ENCODE measurements at places on chromosomes 7 and 10.

- DNase-seq = no peak
These were observed 52.1 kb downstream of the PDK4 start for GRCh38 chr7:95544171-95544570.

- no peak for DNase-seq
These were observed 10.5 kb downstream of the TRIM24 start for GRCh38 chr7:138470391-138471157.

GRCh38 chr10:15137636-15138035, 30.9 kb downstream of the NMT2 start:
- no peak for DNase-seq

DNA sequence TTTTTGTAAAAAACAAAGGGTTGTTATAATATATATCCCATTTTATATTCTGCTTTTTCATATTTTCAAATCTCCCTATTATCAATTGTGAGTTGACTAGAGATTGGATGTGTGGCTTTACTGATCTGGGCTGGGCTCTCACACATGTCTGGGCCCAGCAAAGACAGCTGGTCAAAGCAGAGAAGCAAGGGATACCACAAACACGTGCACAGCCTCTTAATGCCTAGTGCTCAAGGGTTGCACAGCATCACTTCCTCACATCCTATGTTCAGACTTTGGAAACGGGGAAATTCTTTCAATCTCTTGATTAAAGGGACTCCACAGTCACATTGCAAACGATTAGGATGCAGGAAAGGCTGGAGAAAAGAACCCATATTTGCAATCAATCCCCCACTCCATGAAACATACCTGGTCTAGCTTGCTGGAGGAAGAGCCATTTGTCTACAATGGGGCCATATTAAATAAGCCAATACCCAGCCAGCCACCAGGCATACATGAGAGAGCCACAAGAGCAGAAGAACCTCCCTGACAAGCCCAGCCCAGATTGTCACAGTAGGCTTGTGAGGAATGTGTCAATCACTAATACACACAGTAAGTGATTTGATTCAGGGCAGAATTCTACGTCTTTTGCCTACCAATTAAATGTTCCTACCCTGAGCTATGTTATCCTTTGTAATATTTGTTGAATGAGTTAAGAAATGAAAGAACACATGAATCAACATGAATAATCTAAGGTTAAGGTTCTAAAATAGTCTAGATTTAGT, 431.2 kb downstream of the TNS3 start:
- DNase-seq = no peak

DNA sequence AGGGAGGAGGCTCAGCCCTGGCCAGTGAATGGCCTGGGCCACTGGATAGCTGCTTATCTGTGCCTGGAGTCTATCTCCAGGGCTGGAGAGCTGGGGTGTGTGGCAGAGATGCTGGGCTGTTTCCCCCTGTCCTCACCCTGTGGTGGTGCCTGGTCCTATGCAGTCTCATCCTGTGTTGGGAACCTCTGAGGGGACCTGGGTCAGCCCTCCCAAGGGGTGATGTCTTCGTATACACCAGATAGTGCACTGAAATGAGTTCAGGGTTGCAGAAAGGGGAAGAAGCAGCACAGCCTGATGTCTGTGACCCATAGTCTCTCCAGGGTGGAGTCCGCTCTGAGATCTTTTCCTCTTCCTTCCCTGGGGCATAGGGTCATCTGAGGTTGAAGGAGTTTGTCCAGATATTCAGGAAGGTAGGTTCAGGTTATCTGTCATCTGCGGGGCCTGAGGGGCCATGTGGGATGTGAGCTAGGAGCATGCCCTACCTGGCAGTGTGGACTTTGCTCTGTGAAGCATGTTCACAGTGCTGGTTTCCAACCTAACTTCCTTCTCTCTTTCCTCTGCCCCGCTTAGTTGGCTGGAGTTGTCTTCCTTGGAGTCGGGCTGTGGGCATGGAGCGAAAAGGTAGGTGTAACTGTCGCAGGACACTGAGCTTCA, 33.4 kb upstream of the SH2D4B start:
- DNase-seq = no peak

DNA sequence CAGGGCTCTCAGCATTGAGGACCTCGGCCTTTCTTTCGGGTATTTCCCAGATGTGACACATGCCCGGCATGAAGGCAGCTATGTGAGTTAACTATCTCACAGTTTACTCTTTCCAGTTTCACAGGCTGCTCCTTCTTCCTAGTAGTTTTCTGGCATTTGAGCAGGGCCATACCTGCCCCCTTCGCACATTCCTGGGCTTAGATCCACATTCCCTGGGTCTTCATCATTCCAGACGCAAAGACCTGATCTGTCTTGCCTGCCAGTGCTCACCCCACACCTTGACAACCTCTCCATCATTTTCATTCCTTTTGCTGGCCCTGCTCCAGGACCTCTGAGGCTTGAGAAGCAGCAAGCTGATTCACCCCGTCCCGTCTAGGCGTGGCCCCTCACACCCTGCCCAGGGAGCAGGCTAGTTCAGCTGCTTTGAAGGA, 227.5 kb downstream of the WDR11 start:
- DNase-seq = peak; percentile 82

DNA sequence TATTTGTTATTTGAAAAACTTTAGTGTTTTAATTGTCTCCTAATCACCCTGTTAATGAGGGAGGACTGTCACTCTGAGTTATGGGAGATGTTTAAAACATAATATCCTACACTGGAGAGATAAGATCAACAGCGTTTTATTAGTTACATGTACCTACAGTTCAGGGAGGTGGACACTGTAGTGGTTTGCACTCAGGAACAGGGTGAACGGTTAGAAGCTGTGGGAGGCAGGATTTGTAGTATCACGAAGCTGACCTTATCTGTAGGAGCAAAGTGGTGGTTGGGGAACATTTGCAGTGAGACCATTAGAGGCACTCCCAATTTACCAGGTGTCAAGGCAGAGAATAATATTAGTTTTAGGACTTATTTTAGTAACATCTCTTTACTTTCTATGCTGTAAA, 193.3 kb upstream of the KCND2 start:
- no peak for DNase-seq

DNA sequence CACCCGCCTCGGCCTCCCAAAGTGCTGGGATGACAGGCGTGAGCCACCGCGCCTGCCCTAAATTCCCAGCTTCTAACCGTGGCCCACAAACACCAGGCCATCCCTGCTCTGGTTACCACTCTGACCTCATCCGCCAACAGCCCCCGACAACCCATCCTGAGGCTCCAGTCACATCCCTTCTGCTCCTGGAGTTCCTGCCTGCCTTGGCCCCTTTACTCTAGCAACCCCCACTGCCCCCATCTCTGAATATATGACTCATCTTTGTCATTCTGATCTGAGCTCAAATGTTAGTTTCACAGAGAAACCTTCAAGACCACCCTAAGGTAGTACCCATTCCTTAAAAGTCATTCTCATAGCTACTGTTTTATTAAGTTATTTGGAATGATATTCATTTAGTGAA, 26.6 kb downstream of the RHEB start:
- DNase-seq = no peak

DNA sequence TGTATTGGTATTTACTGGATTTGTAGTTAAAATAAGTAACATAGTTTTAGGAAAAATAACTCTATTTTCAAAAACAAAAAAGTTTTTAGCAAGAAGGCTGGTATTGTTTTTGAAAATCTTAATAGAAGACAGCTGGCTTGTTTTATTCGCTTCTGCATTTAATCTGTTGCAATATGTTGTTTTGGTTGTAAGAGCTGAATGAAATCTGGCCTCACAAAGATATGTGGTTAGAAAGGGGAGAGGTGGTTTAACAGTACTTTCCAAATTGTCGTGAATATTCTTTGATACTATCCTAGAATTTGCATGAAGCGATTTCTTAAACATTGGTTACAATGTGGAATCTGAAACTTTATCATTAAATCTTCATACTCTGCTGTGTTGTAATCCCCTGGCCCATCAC, 355.9 kb upstream of the FZD8 start:
- DNase-seq = no peak

GRCh38 chr10:58384999-58385783, at the start of gene TFAM:
Gene TFAM (plus strand): TSS chr10:58385410. CDS start chr10:58385548, 138 bp downstream.
- peak; percentile 86 for DNase-seq

GRCh38 chr10:86367152-86367951, 757 bp upstream of the GRID1 start:
- no peak for DNase-seq

GRCh38 chr10:77887631-77888355, 38.8 kb downstream of the DLG5 start:
- no peak for DNase-seq

DNA sequence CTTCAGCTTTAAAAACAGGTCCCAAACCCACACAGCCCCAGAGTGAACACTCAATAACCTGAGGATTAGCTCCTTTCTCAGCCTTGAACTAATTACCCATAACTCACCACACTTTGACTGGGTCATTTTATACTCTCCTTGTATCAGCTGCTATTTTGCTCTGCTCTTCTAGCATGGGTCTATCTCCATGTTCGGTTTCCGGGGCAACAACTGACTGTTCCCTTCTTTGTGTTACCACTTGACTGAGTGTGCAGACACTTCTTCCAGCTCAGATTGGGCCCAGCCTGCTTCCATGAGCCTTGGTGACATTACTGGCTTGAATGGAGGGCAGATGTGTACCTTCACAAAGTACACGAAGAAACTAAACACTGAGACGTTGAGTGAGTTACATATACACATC, 31.5 kb upstream of the PRPS1L1 start:
- no peak for DNase-seq

DNA sequence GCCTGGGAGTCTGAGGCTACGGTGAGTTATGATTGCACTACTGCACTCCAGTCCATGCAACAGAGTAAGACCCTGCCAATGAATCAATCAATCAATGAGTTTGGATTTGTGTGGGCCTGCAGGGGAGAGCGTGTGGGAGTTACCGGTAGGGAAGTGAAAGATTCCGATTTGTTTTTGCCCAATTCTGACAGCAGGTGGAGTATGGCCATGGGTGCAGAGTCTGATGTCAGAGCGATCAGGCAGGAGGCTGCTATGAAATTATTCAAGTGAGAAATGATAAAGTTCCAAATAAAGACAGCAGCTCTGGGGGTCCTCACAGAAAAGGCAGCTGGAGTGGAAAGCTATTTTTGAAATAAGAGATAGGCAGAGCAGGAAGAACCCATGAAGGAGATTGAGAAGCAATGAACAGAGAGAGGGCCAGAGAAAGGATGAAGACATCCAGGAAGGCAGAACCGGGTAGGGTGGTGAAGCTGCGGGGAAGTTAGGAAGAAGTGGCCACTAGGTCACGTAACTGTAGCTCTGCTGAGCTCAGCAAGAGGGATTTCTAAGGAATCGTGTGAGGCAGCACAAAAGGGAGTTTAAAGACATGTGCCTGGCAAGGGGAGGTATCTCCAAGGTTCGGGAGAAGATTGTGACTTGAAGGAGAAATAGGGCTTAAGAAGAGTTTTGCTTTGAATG, 93.7 kb upstream of the NMT2 start:
- DNase-seq = no peak

- no peak for DNase-seq
These were observed 4.3 kb upstream of the MUC17 start for GRCh38 chr7:101015626-101016025.

DNA sequence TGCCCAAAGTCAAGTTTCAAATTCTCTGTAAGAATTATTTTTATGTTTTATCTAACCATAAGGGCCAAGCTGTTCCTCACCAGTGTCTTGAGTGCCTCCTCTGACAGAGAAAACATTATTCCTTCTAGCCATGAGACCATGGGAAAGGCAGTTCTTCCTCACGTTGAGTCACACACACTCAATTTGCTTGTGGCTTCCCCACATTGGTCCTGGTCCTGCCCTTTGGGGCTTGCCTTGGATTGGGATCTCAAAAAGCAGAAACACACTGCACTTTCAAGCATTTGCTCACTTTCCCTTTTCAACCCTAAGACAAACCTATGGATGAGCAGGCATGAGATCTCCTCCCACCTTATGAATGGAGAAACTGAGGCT, 248.3 kb upstream of the IGFBP3 start:
- no peak for DNase-seq

DNA sequence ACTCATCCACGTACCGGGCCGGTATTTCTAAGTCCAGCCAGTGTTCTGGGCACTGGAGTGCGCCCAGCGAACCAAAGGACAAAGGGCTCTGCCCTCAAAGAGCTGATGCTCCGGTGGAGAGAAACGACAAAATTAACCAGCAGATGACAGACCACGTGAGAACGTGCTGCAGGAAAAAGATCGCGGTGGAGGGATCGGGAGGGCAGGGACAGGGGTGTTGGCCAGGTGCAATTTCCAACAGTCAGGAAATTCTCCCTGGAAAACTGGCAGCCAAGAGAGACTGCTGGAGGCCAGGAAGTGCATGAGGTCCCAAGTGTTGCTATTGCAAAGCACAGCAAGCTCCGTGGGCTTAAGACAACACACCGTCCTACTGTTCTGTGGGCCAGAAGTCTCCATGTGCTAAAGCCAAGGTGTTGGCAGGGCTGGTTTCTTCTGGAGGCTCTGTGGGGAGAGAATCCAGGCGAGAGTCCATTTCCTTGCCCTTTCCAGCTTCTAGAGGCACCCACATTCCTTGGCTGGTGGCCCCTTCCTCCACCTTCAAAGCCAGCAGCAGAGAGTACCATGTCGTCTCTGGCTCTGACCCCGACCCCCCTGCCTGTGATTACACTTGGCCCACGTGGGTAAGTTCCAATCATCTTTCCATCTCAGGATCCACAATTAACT, 21.3 kb upstream of the AMZ1 start:
- no peak for DNase-seq

DNA sequence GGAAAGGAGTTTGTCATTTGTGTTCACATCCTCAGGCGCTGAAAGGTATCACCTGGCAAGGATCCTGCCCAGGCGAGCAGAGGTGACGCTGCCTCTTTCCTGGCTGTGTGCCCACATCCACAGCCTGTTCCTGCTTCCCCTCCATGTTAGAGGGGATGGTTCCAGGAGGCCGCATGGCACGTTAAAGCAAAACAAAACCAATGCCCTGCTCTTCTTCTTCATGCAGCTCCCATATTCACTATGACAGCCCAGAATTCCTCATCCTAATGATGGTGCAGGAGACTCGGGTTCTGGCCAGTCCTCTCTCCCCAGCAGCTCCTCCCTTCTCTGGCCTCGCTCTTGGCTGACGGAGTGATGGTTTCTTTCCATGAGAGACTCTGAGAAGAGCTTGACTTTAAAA, 678.5 kb upstream of the ANKRD30A start:
- no peak for DNase-seq

DNA sequence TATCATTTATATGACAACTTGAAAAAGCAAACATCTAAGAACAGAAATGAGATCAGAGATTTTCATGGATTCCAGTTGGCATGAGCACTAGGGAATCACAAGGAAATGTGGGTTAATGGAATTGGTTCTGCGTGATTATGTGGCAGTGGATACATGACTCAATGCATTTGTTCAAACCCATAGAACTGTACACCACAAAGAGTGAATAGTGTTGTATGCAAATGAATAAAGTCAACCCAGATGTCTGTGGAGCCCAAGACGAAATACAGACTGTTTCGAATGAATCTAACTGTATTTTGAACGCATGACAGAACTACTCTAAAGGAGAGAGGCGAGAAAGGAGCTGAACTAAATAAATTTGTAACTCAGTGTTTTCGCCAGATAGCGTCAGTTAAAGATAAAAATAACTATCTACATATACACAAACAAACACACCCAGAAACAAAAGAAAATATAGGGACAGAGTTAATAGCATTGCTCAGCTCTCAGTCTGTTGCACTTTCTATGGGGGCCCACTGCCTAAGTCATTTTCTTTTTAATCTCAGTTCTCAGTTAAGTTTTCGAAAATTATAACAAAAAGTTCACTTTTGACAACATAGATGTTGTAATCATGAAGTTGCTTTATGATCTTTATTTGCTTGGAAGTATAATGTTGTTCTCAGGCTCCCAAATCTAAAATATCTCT, 636.7 kb upstream of the SEMA3D start:
- no peak for DNase-seq

- no peak for DNase-seq
These were observed 191.0 kb upstream of the PLPP4 start for GRCh38 chr10:120266022-120266421.

Measured in RCC 7860 (cell line).